Large intestine (tissue), 12 donors: ENCODE measurements at places on chromosomes 2 and 18. TPM values are rescaled to one million over a fixed set of nuclear protein-coding genes. Genes with fewer than 3 reads are reported as not detected.
A peak's percentile ranks its signal among the peaks of the same experiment; 100 is the strongest.

- DNase-seq = peak; percentile 72
- no peaks in the 10 kb centered on the region for H3K4me1 ChIP-seq
- no peak overlapping the region for H3K4me3 ChIP-seq
- no peak overlapping the region for H3K27ac ChIP-seq
These were observed 42.9 kb downstream of the SRBD1 start for GRCh38 chr2:45567974-45568789.

DNA sequence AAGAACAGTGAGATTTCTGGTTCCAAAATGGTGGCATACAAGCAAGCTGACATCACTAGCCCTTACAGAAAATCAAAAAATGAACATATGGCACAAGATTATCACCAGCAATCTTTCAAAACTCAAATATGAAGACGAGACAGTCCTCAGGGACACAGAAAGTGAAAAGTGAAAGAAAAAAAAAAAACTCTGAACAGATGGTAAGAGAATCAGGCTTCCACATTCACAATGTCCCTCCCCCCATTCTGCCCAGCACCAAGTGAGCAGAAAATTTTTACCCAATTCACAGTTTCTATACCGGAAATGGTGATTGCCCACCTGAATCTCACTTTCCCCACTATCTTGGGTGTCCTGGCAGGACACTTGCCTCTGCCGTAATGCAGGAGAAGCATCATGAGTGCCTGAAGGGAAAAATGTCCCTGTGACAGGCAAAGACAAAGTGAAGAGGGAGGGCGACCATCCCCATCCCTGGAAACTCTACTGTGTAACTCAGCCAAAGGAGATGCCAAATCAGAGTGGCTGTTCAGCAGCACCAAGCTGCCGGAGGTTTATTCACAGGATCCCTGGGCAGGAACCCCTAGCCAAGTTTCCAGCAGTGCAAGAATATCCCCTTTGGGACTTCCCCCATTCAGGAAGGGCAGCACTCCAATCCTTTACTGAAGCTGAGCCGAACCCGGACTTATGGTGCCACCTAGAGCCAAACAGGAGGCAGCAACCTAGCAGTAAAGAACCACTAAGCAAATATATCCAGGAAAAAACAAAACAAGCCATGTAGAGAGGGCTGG lies 312.2 kb downstream of the LRATD1 start:
- H3K36me3 ChIP-seq = no peaks in the 10 kb centered on the region
- no peaks in the 10 kb centered on the region for H3K4me1 ChIP-seq
- no peak for DNase-seq
- no peak overlapping the region for H3K27ac ChIP-seq
- H3K4me3 ChIP-seq = no peak overlapping the region

The IMP4 gene
- 49.4 TPM for polyA plus RNA-seq

DNA sequence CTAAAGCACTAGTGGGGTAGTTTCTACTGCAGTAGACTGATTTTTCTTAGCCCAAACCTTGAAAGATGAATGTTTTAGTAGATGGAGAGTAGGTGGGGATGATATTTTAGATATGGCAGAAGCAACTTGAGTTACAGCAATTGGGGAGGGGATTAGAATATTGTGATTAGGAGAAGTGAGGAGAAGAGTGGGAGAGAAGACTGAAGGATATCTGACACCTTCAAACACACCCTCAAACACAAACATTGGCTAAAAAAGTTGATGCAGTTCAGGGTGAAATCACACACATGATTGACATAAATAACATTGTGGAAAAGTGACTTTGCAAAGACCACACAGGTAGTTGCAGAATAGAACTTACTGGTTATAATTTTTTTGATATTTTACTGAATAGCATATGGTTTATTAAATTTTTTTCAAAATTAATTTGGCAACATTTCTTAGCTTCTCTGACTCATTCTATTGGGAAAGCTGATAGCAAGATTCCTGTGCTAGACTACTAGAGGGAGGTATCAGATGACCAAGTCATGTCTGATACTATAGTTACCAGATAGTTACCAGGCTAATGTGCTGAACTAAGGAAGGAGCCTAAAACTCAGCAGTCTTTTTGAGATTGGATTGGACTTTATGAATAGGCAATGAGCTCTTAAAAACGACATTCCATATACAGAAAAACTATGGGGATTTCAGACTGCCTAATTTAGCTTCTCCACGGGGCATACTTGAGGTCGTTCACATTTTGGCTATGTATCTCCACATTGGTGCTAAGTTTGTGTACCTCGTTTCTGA lies 73.0 kb downstream of the ACTR3 start:
- H3K36me3 ChIP-seq = peaks cover 4% of the 10 kb centered on the region
- H3K4me3 ChIP-seq = no peak overlapping the region
- no peak for DNase-seq
- H3K27ac ChIP-seq = no peak overlapping the region

- no peak overlapping the region for H3K4me3 ChIP-seq
- DNase-seq = no peak
- H3K4me1 ChIP-seq = no peaks in the 10 kb centered on the region
- H3K36me3 ChIP-seq = no peaks in the 10 kb centered on the region
- H3K27ac ChIP-seq = no peak overlapping the region
These were observed 162.6 kb upstream of the SLC39A10 start for GRCh38 chr2:195494451-195494850.

The SP5 gene
- polyA plus RNA-seq = 4.8 TPM

The SCG2 gene
- 82.8 TPM for polyA plus RNA-seq

DNA sequence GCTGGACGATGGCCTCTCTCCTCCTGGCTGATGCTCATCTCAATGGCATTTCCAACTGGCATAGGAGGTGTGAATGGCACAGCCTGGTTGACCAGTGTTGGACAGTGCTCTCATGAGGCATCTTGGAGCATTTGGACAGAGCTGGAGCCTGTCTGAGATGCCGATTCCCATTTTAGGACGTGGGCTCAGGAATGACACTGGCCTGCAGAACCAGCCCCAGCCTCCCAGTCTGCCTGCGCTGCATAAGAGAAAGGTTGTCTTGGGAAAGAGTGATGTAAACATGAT lies 118.2 kb upstream of the COPS8 start:
- peak overlapping the region; percentile 93 for H3K27ac ChIP-seq
- no peaks in the 10 kb centered on the region for H3K36me3 ChIP-seq
- peaks cover 48% of the 10 kb centered on the region for H3K4me1 ChIP-seq
- no peak overlapping the region for H3K4me3 ChIP-seq

- H3K4me1 ChIP-seq = no peaks in the 10 kb centered on the region
- no peaks in the 10 kb centered on the region for H3K27me3 ChIP-seq
- H3K4me3 ChIP-seq = no peak overlapping the region
- no peak overlapping the region for H3K27ac ChIP-seq
These were observed 141.7 kb downstream of the PDE11A start for GRCh38 chr2:177930916-177931315.

DNA sequence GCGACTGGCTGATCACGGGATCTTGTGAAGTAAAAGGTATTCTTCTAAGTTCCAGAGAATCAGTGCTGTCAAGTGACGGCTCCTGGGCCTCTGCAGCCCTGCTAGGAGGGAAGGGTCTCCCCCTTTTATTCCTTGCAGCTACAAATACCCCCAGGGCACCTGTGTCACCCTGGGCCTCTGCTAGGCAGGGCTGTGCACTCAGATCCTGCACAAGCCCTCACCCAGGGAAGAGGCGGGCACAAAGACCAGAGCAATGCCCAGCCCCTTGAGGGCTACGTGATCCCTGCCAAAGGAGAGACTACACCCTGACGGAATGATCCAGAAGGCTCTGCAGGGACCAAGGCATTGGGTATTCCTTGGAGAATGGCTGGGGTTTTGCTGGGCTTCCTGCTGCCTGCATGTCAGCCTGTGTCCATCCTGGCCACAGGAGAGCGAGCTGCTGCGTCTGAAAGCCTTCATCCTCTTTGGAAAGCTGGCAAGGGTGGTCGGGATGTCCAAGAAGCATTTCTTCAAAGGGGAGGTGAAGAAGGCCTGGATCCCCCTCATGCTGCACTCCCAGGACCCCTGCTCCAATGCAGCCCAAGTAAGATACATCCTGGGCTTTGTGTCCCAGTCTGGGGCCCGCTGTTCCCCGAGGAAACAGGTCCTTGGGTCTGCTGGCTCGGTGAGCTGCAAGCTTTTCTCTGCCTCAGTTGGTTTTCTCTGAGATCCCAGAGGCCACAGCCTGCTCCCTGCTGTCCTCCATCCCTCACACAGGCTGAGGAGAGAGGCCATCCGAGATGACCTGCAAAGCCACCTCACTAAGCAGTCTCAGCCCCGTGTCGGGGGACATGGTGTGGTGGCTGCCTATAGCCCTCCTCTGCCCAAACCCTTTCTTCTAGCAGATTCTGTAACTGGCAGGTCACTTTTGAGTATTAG lies 24.9 kb downstream of the HJURP start:
- H3K4me3 ChIP-seq = no peak overlapping the region
- H3K4me1 ChIP-seq = peaks cover 5% of the 10 kb centered on the region
- H3K36me3 ChIP-seq = peaks cover 5% of the 10 kb centered on the region

The MTX2 gene
- polyA plus RNA-seq = 38.7 TPM

- DNase-seq = peak; percentile 69
- peaks cover 8% of the 10 kb centered on the region for H3K36me3 ChIP-seq
- no peaks in the 10 kb centered on the region for H3K4me1 ChIP-seq
- H3K4me3 ChIP-seq = no peak overlapping the region
These were observed 41.4 kb downstream of the OXER1 start for GRCh38 chr2:42722320-42723190.

DNA sequence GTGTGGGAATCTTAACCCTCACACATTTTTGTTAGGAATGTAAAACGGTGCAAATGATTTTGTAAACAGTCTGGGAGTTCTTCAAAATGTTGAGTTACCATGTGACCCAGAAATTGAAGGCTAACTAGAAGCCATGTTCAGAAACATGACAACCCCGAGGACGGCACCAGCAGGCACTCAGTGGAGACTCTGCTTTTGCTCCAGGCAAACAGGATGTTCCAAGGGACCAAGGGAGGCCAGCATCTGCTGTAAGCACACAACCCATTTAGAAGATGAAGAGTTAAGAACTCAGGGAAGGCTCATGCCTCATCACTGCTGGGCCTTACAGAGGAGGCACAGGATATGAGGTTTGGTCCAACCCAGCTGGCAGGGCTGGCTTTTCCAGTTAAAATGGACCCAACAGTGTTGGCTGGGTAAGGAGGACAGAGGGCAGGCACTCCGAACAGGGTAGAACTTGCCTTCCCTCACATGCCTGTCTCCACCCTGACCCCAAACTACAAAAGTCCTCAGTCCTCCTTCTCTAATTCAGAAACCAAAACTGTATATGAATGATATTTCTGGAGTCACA lies 23.6 kb downstream of the PARD6G start:
- H3K4me1 ChIP-seq = no peaks in the 10 kb centered on the region
- no peak for DNase-seq
- no peaks in the 10 kb centered on the region for H3K36me3 ChIP-seq
- H3K27me3 ChIP-seq = no peaks in the 10 kb centered on the region

DNA sequence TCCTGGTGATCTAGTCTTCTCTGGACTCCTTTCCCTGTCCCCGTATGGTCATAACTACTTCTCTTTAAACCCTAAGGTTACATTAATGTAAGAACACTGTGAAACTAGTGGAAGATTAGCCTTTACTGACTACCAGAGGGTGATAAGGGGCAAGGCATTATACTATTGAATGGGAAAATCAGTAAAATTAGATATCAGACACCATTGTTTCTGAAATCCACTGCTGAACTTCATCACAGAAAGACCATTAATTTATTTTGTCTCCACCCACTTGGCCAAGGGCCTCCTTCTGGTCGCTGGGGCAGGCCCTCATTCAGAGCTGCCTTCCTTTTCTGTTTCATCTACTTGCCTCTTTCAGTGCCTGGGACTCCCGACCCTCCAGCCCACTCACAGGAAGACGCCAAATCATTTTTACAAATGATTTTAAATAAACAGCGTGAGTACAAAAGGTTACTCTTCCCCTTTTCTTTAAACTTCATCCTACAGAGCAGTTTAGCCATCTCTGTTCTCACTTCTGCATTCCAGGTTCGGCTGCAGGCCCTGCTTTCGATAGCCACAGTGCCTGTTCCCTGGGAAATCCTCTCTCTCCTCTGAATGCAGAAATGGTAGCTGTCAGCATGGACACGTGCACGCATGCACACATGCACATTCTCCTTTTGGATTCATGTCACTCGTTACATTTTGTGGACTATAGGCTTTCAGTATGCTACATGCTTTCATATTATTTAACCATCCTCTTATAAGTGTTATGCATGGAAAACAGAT lies 70.3 kb upstream of the DOCK10 start:
- peak; percentile 6 for DNase-seq
- no peaks in the 10 kb centered on the region for H3K4me1 ChIP-seq
- no peaks in the 10 kb centered on the region for H3K36me3 ChIP-seq
- no peak overlapping the region for H3K27ac ChIP-seq
- H3K4me3 ChIP-seq = no peak overlapping the region

GRCh38 chr2:26579025-26579722 lies 62.0 kb downstream of the CIB4 start:
- H3K4me3 ChIP-seq = no peak overlapping the region
- no peaks in the 10 kb centered on the region for H3K4me1 ChIP-seq
- H3K27ac ChIP-seq = no peak overlapping the region
- H3K36me3 ChIP-seq = no peaks in the 10 kb centered on the region
- H3K27me3 ChIP-seq = peaks cover 27% of the 10 kb centered on the region
- DNase-seq = no peak

The RNF181 gene
- 131 TPM for polyA plus RNA-seq

GRCh38 chr18:46480226-46480625 lies 176.8 kb downstream of the LOXHD1 start:
- no peaks in the 10 kb centered on the region for H3K36me3 ChIP-seq
- H3K4me1 ChIP-seq = no peaks in the 10 kb centered on the region
- DNase-seq = no peak
- no peak overlapping the region for H3K4me3 ChIP-seq
- H3K27me3 ChIP-seq = peaks cover 8% of the 10 kb centered on the region

The TMEM237 gene
- 15.4 TPM for polyA plus RNA-seq

The CD28 gene
- 1.5 TPM for polyA plus RNA-seq

DNA sequence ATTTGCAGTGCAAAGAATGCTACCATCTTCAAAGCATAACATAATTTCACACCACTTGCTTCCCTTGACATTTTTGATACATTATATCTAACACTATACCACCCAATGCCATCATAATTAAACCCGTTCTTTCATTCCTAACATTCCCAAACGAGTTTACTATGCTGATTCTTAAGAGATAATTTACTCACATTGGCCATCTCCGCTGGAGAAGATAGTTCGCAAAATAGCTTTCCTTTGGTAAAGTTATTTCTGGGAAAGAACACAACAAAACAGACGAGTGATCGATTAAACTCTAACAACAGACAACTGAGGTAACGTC lies 716 bp downstream of the MMADHC start:
- H3K4me3 ChIP-seq = peak overlapping the region; percentile 91
- peaks cover 4% of the 10 kb centered on the region for H3K4me1 ChIP-seq

The NEU2 gene
- polyA plus RNA-seq = not detected

The PTRHD1 gene
- 38.6 TPM for polyA plus RNA-seq

DNA sequence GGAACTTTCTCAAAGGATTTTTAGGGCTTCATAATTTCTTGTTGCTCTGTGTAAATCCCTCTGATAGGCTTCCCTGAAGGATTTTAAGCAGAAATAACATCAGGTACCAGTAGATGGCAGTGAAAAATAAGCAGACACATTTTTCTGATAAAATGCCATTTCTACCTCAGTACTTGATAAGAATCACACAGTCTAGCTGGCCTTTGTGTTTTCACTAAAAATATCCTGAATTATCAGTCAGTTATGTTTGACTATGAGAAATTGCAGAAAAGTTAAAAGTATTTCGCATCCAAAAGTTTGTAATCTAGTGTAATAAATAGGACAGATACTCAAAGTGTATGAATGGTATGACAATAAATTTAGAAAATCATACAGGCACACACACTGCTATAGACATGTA lies 68.7 kb downstream of the DNAJC10 start:
- H3K27me3 ChIP-seq = no peaks in the 10 kb centered on the region
- peaks cover 12% of the 10 kb centered on the region for H3K36me3 ChIP-seq
- H3K4me1 ChIP-seq = no peaks in the 10 kb centered on the region
- no peak overlapping the region for H3K27ac ChIP-seq
- H3K4me3 ChIP-seq = no peak overlapping the region

- no peak overlapping the region for H3K27ac ChIP-seq
- H3K36me3 ChIP-seq = no peaks in the 10 kb centered on the region
- H3K4me1 ChIP-seq = no peaks in the 10 kb centered on the region
- DNase-seq = no peak
These were observed 216.9 kb downstream of the HAUS1 start for GRCh38 chr18:46320928-46321711.
